ENCODE measurements at places on chromosomes 1 and 21. TPM values are rescaled to one million over a fixed set of nuclear protein-coding genes. Genes with fewer than 3 reads are reported as not detected.

DNA sequence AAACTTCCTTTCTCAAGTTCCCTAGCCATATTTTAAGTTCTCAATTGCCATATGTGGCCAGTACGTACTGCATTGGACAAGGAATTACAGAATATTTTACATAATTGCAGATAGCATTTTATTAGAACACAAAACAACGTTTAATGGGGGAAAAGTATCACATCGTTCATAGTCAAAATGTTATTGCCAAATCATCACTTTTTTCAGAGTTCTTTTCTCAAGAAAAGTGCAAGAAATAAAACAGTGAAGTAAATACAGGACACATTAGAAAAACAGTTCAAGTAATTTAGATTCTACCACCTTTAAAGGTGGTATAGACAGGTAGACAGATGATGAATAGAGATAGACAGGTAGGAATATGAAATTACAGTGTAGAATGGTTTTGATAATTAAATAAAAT is 479.1 kb upstream of the NCAM2 start:
- no peak for DNase-seq

DNA sequence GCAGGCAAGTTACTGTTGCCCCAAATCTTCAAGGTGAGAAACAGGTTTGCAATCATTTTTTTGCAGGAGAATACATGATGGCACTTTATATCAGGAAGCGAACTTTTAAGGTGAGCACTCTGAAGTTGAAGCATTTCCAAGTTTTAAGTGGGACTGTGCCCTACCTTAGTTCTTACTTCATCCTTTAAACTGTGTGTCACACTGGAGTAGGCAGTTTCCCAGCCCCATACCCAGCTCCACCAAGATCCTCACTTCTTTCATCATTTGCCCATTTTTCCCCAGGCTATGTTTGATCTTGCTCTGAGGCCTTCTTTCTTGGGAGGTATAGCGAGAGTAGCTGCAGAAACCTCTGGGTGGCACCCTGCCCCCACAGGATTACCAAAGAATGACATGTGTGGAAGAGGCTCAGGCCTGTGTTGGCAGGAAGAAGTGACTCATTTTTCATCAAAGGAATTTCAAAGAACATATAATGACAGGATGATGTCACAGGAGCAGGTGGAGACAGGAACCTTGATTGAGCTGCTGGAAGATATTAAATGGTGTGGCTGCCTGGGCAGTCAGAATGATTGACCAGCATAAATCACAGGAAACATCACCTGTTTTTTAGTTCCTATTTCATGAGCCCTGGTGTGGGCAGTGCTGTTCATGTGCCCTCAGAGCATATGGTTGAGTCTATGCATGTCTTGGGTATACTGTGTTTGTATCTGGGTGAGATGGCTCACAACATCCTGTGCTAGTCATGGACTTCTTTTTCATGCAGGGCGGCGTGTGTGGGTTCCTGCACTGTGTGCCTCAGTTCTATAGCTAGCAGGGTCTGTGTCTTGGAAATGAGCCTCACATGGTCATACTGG is 20.8 kb upstream of the MACF1 start:
- no peak for DNase-seq

DNA sequence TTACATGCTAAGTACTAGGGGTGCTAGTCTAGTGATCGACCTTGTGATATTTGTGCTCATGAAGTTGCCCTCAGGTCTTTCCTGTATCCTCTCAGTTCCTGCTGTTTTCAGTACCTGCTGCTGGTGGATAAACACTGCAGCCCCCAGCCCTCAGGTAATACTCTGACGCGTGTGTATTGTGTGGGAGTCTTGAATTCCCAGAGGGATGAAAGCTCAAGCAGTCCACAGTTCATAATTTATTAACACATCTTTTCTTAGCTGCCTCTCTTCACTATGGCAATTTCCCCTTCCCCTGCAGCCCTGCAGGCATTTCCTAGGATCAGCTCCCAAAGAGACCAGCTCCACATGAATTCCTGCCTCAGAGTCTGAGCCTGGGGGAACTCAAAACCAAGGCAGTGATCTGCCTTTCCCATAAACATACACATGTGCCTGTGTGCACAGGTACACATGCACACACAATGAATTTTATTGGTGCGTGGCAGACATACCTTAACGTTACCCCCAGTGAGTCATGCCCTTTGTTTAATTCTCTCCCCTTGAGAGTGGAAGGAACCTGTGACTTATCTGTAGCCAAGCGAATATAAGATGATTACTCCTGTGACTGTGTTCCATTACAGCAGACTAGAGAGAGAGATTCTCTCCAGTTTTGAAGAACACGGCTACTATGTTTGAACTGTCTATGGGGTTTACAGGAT is 14.1 kb upstream of the HMGCS2 start:
- DNase-seq: no peak

The S100A7A gene
- polyA plus RNA-seq: not detected

The DAB1 gene
- 9.1 TPM for polyA plus RNA-seq

Measured in right renal pelvis (tissue), 4 donors.